Right kidney (tissue), 9 donors: ENCODE measurements at places on chromosomes 13 and 19.
A peak's percentile ranks its signal among the peaks of the same experiment; 100 is the strongest.

- DNase-seq, result peak; percentile 51
Measured at GRCh38 chr19:18768046-18768771, 22.9 kb downstream of the COMP start.

DNA sequence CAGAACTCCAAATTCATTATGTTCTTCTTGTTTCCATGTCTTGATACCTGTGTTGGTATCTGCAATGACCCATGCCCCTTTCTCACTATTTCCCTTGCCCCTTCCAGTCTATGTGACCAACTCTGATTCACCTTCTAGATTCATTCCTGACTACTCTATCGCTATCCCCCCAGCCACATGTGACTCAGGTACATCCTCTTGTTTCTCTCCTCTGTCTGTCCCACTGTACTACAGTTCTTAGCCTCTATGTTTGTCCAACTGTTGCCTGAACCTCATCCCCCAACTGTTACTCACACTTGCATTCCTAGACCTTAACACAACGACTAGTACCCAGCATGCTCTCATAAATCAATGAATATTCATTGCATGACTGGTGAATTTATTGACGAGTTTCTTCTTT lies 10.0 kb upstream of the FLT3 start:
- no peak for DNase-seq

DNA sequence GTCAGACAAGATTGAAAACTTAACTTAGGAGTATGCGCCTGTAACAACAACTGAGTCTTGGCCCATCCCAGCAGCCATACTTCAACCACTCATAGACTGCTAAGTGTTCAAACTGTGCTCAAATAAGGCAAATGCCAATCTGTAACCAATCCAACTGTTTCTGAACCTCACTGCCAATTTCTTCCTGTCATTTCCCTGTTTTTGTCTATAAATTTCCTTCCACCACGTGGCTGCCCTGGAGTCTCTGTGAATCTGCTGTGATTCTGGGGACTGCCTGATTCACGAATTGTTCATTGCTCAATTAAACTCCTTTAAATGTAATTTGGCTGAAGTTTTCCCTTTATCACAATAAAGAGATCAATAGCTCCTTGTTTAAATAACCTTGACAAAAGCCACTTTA lies 50.8 kb upstream of the FREM2 start:
- no peak for DNase-seq

DNA sequence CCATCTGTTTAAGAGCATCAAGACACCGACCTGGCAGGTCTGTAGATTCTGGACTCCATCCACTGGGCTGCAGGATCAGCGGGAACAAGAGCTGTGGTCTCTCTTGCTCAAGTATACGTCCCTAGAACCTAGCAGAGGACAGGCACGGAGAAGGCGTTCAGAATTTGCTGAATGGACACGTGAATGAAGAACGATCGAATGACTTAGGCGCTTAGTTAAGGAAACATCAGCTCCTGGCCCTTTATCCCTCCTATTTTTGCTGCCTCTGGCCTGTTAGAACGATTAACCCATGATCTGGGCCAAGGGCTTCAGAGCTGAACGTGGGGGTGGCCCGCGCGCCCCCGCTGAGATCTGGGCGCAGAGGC lies 953 bp downstream of the DZIP1 start:
- DNase-seq, result no peak

- DNase-seq, result peak; percentile 76
Measured at GRCh38 chr19:14118165-14119051, 846 bp upstream of the PRKACA start.

DNA sequence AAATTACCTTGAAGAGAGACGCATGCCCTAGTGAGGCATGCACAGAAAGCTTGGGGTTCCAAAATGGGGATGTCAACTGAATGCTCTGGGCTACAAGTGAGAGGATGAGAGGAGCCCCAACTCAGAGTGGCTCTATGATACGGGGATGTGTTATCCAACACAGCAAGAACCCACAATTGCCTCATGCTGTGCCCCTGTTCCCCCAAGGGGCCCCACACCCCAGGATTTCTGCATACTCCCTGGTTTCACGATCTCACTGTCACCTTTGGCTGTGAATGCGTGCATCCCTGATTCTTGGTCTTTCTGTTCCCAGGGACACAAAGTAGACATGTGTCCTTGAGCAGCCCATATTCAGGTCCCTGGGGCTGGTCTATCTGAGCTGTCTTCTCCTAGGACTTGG lies 29.3 kb downstream of the WDR88 start:
- DNase-seq, result no peak

DNA sequence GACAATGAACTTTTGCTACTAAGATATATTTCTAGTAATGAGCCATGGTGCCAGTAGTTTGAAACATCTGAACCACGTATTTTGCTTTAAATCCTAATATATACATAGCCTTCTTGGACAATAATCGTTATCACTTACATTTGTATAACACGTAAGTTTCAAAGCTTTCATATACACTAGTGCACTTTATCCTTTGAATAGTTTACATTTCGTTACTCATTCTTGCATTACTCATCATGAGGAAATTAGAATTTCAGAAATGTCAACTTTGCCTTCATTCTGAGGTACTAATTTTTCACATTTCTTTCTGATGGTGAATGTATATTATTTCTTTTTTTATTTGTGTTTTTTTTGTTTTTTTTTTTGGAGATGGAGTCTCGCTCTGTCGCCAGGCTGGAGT lies 5.8 kb downstream of the KBTBD7 start:
- DNase-seq, result no peak
